ENCODE measurements at places on chromosomes 5 and 9.

GRCh38 chr9:3751125-3751758, 225.4 kb upstream of the RFX3 start:
- DNase-seq, result no peak

DNA sequence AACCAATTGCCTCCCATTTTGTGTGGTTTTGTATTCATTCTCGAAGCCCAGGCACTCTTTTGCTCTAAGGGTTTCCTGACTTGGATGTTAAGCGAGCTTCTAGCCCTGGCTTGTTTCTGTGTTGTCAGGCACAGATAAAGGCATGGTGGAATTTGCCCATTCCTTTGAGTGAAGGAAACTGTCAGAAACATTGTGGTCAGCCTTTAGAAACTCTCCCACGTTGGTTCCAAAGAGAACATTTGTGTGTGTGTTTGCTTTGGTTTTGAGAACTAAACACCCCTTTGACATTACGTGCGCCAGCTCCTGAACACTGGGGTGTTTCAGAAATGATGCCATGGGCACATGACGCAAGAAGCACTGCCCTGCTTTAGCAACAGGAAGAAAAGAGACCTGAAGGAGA, 320.9 kb downstream of the NTRK2 start:
- DNase-seq, result no peak

- no peak for DNase-seq
Observed at GRCh38 chr5:5613261-5613990, 190.9 kb downstream of the ICE1 start.

- no peak for DNase-seq
Observed at GRCh38 chr9:114400219-114400618, 12.4 kb upstream of the AKNA start.

DNA sequence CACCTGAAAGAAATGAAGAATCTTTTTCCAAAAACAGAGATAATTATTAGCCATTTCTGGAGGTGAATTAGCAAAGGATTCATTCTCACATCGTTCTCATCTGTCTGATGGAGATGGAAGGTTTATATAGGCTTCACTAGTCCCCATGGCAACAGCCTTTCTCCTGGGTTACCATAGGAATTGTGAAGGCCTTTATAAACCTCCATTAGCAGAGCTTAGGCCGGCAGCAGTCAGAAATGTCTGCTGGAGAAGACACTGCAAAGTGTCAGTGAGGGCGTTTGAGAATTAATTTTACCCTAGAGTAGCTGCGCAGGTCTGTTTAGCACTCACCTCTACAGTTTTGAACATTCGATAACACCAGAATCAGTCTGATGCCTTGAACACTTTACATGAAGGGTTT, 290.4 kb upstream of the NR4A3 start:
- no peak for DNase-seq

- DNase-seq, result no peak
Observed at GRCh38 chr9:97487107-97487506, 14.4 kb upstream of the TMOD1 start.

DNA sequence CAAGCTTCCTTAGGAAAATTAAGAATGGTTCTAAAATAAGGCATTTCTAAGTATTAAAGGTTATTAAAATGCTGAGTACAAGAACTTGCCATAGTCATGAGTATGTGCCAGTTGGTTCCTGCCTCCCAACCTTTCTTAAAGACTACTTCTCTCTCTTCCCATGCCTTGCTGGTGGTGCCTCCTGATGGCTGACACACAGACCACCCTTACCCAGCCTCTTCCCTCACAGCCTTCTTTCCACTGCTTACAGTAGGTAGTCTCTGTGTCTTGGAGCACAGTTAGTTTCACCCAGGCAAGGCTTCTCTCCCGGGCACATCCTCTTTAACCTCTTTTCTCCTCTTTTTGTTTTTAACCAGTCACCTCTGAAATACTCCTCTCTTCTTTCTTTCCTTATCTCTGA, 20.6 kb upstream of the GPR150 start:
- no peak for DNase-seq

DNA sequence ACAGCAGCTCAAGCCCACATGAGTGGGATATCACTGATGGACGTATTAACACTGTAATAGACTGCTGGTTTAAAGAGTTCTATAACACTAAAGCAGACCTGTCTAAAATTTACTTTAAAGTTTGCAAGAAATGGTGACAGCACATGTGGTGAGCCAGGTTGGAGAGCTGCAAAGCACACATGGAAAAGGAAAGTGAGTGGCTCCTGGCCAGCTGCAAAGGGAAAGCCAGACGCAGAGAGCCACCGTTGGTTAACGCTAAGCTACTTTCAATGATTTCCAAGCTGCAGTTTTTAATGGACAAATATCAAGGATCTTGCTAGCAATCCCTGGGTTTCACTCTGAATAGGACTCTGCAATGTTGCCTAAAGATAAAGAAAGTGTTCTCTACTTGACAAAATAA, 89.9 kb downstream of the CTNND2 start:
- no peak for DNase-seq

DNA sequence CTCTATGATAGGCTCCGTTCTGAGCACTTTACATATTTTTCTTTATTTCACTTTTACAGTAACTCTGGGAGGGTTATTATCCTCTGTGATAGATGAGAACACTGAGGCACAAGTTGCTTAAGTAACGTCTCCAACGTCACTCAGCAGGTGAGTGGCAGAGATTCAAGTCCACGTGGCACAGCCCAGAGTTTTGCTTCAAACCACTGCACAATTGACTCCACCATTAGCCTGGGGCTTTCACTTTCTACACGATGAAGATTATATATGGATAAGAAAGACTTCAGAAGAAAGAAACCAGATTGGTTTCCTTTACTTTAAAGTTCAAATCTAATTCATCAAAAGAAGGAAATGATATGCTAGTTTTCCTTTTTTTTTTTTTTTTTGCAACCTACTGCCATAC, 245.9 kb downstream of the SYK start:
- no peak for DNase-seq

DNA sequence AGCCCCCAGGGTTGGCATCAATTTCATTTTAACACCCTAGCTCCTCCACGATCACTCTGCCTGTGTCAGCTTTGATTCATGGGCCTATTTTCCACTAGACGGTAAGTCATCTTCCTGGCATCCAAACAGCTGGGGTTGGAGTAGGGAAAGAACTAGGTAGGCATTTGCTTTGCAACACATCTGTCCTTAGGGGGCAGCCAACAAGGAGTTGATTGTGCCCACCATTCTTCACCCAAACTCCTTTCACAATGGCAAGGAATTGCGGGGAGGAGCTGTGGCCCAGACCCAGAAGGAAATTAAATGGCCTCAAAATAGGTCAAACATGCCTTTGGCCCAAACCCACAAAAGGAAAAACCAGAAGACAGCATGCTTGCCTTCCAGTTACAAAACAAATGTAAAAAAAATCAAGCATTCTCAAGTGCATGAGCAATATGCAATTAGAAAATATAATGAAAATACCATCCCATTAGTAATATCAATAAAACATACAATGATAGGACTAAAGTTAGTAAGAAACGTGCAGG, 71.8 kb downstream of the NRG2 start:
- no peak for DNase-seq

DNA sequence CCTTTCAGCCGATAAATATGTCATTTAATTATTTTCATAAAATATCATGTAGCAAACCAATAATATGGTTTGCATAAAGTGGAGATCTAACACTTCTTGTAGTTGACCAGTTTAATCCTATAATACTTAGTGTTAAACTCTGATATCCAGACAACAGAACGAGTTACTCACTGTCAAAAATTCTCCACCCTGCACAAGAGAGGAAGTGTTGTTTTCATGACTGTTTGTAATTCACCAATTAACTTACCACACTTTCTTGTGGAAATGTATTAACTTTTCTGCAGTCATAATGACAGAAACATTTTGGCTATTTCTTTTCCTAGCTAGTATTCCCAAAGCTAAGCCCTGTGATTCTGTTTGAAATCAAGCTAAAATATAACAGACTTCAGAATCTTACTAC, 555.3 kb upstream of the FTMT start:
- DNase-seq, result no peak

GRCh38 chr5:57405984-57406383, 76.6 kb downstream of the ACTBL2 start:
- no peak for DNase-seq

GRCh38 chr5:65970481-65971367, 44.3 kb downstream of the ERBIN start:
- DNase-seq, result no peak

DNA sequence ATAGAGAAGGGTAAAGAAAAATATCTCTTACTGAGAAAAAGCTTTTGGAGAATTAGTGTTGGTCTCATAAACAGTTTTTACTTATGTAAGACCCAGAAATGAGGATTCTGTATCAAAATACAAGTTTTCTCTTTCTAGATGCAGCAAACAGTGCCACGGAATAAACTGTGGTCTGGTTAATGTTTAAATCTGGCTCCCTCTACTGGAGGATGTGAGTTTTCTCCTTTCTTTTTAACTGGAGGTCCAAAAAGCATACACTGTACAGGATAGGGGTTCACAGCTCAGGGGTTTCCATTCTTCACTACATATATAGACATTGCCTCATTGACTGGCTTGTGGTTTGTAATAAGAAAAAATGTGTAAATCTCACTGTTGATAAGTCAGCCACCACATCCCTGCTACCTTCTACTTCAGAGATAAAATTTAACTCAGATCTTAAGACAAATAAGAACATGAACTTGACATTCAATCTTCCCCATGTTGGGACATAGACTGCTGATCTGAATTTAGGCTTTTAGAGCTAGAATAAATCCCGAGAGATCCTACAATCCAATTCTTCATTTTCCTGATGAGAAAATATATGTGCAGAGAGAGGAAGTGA, 98.9 kb downstream of the CFAP95 start:
- peak; percentile 52 for DNase-seq

GRCh38 chr9:105639936-105640335, 22.3 kb upstream of the TAL2 start:
- no peak for DNase-seq

DNA sequence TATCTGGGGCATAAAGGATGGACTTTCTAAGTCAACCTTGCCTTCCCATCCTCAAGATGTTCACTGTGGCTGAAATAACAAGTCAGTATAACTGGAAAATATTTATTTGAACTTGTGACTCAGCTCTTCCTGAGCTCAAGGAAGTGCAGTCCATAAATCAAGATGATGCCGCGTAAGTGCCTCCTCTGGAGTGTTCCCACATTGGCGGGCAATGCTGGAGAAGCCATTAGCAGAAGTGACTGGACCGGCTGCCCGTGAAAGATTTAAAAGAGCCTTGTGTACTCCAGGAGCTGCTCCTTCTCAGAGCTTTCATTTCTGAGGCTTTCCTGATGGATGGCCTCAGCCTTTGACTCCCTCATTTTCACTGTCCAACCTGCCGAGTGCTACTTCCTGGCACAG, 17.4 kb downstream of the TMOD1 start:
- DNase-seq, result no peak

DNA sequence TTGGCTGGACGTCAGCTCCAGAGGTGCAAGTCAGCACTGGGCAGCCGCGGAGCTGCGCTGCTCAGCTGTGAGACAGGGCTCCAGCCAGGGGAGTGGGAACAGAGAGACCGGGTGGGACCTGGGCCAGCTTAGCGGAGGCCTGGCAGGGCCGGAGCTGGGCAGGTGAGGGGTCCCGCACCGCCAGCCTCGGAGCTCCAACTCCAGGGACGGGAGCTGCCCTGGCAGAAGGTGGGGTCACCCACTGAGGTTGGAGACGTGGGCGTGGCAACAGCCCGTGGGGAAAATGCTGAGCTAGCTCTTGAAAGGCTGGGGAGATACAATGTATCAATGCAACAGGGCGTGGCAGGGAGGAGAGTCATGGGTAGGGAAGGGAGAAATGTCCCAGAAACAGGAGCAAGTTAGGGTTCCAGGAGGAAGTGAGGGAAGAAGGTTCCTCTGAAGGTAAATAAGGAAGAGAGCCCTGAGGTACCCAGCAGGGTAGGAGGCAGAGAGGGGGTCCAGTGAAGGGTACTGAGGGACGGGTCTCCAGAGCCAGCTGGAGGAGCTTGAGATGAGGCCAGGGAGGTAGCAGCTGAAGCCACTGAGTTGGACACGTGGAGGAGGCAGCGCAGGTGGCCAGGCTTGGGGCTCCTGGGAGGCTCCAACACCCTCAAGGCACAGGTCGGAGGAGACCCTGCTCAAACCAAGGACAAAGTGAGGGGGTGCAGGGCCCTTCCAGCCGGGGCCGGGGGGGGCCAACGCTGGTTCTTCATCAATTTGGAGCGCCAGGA, 736 bp upstream of the NKD2 start:
- DNase-seq, result no peak

DNA sequence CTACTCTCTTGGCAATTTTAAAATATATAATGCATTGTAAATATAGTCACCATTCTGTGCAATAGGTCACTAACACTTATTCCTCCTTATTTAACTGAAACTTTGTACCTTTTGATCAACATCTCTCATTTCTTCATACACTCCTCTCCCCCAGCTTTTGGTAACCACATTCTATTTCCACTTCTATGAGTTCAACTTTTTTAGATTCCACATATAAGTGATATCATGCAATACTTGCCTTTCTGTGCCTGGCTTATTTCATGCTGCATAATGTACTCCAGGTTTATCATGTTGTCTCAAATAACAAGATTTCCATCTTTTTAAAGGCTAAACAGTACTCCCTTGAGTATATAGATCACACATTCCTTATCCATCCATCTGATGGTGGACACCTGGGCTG, 188.8 kb downstream of the NXNL2 start:
- DNase-seq, result no peak
